ENCODE measurements at places on chromosomes 2 and 18.

GRCh38 chr2:36339607-36340218 is 15.9 kb upstream of the CRIM1 start:
- DNase-seq = no peak

GRCh38 chr2:110877031-110877827 is 144.9 kb downstream of the ACOXL start:
- DNase-seq = no peak

DNA sequence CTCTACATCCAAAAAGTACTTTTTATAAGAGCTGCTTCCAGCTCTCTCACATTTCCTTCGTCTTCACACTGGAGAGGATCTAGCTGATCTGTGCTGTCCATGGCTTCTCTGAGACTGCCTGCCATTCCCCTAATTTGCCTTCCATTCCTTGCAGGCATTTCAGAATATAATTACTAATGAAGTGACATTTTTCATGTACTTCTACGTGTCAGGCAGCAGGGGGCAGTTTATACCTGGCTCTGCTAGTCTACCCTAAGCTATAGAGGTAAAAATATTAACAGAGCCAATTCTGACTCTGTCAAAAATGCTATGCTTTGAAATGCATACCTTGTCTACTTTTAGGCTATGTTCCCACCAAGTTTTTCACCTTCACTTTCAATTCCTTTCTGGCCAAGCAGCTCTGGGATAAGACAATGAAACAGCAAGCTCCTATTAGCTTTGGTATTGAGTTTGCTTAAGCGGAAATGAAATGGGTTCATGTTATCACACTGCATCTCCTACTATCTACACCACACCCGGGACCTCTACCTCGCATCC is 81.9 kb downstream of the MEP1B start:
- DNase-seq = no peak

DNA sequence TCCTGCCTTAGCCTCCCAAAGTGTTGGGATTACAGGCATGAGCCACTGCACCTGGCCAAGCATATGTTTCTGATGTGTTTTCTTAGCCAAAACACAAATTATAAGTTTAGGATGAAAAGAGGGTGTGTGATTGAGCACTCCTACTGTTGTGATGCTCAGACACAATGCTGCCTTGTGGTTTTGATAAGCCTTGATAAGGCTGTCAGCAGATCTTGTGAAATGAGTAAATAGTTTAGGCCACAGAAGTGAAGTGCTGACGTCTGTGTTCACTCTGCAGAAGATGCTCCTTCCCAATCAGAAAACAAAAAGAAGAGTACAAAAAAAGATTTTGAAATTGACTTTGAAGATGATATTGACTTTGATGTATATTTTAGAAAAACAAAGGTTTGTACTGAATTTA is 24.3 kb downstream of the NCAPH start:
- DNase-seq = no peak

- DNase-seq = no peak
These were observed 722.5 kb downstream of the SOCS6 start for GRCh38 chr18:71011389-71011788.

All from lower leg skin (tissue), 4 donors.